ENCODE measurements at places on chromosomes 16 and 17.

DNA sequence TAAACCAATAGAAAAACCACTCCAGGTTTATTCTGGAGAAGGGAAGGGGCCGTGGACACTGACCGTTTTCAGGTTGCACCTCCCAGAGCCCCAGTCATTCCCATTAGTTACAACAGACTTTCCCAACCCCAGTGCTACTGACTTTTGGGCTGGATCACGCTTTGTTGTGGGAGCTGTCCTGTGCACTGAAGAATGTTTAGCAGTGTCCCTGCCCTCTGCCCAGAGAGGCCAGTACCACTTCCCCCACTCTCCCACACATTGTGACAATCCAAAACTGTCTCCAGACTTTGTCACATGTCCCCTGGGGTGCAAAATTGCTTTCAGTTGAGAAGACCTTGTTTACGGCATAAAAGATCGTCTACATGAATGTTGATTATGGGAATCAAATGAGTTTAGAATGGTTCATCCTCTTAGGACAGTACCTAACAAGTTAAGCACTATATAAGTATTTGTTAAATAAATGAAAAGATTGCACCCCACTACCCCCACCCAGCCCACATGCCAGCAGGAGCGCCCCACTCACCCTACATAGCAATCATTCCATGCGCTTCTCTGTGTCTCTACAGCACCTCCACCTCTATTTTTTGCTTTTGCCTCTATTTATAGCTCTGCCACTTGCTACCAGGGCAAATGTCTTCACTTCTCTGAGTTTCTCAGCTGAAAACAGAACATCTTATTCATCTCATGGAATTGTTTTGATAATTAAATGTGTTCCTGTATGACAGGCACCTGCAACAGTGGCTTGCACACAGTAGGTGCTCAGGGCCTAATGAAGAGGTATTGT lies 104.9 kb downstream of the AXIN2 start:
- DNase-seq, result no peak

DNA sequence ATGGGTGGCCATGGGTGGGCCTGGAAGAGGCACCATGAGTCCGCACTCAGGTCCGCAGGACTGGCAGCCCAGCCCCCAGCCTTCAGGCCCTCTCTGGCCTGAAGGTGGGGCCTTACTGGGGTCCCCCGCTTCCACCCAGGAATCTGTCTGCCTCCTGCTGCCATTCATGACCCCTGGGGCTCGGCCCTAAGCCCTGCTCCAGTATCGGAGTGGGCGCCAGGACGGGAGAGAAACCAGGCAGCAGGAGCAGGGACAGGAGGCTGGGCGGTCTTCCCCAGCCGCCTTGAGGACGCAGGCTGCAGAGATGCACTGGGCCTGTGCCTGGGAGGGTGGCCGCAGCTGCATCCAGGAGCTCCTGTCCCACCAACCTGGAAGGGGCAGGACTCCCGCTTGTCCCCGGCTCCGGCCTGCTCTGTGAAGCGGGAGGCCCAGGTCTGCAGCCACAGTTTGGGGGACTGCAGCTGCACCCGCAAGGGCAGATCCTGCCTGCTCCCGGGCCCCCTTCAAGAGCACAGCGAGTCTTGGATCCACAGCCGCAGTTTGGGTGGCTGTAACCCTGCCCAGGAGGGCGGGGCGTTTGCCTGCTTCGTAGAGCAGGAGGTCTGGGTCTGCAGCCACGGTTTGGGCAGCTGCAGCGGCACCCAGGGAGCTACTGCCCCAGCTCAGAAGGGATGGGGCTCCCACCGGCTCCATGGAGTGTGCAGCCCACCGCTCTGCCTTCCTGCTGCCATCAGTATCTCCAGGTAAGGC lies 81.8 kb upstream of the DNAJA2 start:
- no peak for DNase-seq

- DNase-seq, result no peak
Measured at GRCh38 chr16:55291847-55292246, 32.2 kb upstream of the IRX6 start.

- DNase-seq, result no peak
Measured at GRCh38 chr17:19301274-19301951, 61.1 kb downstream of the B9D1 start.

DNA sequence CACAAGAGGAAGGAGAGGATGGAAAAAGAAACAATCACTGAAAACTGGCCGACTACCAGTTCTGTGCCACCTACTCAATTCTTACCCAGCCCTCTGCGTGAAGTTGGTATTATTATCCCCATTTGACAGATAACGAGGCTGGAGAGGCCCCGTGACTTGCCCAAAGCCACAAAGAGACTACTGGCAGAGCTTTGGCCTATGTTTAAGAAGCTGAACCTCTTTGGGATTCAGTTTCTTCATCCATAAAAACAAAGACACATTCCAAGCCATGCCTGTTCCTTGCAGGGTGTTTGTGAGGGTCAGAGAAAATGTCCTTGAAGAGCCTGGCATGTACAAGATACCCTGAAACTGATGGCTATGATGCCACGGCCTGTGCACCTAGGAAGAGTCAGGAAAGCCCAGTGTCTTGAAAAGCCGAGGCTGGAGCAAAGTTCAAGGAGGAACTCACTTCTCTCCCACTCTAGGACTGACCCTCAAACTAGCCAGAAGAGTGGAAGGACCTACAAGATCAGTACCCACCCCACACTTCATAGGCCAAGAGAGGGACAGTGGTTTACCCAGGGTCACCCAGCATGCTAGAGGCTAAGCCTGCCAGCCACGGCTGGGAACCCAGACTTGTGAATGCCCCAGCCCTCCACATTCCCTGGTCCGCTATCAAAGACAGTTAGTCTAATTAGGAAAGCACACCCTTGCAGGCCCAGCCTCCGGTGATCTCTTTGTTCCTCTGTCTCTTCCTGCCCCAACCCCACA lies 1.6 kb upstream of the ACSF2 start:
- DNase-seq, result no peak

- peak; percentile 91 for DNase-seq
Measured at GRCh38 chr16:66483689-66484452, 56.8 kb downstream of the BEAN1 start.

DNA sequence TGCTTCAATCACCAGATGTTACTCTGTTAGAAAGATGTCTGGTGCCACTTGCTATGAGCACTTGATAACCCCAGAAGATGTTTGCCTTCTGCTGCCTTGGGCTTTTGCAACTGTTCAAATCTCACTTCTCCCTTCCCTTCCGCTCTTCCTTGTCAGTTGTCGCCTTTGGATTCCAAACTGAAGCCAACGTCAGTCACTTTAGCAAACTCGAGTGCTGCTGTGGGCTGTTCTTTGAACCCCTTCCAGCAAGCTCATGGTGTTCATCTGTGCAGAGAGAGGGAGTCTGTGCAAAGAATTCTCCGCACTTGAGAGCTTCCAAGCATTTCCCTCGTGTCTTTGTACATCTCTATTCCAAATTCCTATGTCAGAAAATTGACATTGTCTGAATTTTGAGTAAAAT lies 879.4 kb downstream of the CDH11 start:
- DNase-seq, result no peak

GRCh38 chr16:67336648-67337047 lies 10.0 kb downstream of the LRRC36 start:
- no peak for DNase-seq

- DNase-seq, result no peak
Measured at GRCh38 chr17:79413611-79414010, 197.2 kb downstream of the RBFOX3 start.

DNA sequence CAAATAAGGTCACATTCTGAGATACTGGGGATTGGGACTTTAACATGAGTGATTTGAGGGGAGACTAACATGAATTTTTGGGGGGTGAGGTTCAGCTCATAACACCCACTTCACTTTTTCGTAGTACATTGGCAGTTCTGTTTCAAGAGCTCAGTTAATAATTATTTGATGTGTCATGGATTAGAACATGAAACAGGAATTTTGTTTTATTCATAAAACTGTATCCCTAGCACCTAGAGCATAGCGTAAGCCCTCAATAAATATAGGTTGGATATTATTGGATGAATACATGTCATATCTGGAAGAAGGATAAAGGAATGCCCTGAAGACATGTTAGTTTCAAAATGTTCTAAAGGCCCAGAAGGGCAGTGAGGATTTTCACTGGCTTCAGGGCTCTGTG lies 119.8 kb downstream of the PRKCA start:
- no peak for DNase-seq

DNA sequence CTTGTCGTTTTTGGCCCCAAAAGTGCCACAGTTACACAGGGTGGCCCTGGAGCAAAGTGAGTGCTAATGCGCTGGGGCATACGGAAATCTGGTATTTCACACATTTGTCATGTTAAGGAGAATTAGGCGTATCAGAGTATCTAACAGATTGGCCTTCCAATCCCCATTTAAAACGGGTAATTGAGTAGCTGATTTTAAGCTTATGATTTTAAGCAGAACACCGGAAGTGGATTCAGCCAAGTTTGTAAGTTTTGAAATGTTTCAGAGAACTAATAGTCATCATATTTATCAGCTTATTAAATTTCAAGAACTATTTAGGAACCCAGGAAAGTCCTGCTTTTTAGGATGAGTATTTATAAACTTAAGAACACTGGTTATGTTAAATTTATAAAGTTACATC lies 19.5 kb downstream of the LRRC75A start:
- no peak for DNase-seq

- DNase-seq, result no peak
Measured at GRCh38 chr16:27786221-27786922, 236.4 kb downstream of the KATNIP start.
